Occipital lobe (tissue), 3 donors: ENCODE measurements at places on chromosomes 6 and 20.

DNA sequence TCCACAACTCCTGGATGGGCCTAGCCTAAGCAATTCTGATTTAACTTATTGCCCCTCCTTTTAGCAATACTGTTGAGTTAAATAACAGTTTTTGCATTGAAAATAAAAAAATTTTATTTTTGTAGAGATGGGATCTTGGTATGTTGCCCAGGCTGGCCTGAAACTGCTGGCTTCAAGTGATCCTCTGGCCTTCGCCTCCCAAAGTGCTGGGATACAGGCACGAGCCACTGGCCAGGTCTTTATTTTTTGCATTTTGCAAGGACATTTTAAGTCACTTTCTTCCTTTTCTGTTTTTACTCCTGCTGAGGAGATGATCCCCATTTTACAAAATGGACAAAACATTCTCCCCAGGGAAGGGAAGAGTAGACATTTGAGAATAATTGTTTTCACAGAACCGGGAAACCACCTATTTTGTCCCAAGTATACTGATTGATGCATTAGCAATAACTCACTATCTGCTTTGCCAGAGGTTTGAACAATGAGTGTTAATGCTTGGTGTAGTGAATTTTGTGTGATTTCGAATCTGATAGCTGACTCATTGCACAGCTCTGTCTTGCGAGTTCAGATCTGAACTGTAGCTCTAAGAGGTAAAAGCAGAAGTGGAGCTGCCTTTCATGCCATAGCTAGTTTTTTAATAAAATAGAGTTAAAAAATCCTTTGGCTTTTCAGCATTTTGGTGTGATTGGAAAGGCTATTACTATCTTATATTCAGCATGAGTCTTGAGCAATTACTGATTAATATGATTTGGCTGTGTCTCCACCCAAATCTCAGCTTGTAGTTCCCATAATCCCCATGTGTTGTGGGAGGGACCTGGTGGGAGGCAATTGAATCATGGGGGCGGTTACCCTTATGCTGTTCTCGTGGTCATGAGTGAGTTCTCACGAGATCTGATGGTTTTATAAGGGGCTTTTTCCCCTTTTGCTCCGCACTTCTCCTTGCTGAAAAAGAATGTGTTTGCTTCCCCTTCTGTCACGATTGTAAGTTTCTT is 20.9 kb downstream of the IGF2R start:
- no peak for DNase-seq

GRCh38 chr6:147933224-147933623 is 409.4 kb upstream of the SASH1 start:
- no peak for DNase-seq

DNA sequence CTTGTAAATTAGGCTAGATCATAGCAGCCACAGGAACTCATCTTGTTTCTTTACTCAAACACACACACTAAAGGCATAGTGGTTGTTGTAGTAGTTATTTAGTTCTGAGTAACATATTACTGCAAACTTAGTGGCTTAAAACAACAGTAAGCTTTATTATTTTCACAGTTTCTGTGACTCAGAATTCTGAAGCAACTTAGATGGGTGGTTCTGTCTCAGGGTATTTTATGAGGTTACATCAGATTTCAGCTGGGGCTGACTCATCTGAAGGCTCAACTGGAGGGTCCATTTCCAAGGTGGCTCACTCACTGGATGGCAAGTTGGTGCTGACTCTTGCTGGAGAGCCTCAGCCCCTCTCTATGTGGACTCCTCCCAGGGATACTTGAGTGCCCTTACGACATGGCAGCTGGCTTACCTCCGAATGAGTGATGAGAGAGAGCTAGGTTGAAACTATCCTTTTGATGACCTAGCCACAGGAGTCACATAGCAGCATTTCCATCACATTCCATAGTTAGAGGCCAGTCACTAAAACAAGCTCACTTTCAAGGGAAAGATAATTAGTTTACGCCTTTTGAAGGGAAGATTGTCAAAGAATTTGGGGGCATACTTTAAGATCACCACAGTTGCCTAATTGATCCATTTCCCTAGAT is 136.5 kb upstream of the PRND start:
- DNase-seq: no peak

DNA sequence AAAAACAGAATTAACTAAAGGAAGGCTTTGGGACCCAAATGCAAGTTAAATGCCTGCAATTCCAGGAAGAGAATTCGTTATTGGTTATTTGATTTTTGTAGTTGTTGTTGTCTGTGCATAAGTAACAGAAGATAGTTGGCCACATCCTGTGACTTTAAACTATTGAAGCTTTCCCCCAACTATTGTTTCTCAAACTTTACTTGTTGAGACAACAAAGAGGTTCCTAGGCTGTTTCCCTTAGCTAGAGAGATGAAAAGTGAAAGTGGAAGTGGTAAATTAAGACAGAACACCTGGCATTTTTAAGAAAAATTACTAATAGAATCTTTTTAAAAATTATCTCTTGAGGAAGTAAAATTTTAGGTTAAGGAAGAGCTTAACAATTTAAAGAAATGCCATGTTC is 525.2 kb downstream of the PKHD1 start:
- no peak for DNase-seq

- no peak for DNase-seq
Measured at GRCh38 chr6:119586250-119586882, 236.8 kb upstream of the MAN1A1 start.

GRCh38 chr6:11263291-11263775 is 30.9 kb upstream of the NEDD9 start:
- no peak for DNase-seq
